ENCODE measurements at places on chromosomes 3 and 15. TPM values are rescaled to one million over a fixed set of nuclear protein-coding genes. Genes with fewer than 3 reads are reported as not detected.

Gene VPS33B
- 18.5 TPM for polyA plus RNA-seq

Gene ISLR2
- polyA plus RNA-seq: 0.13 TPM

Gene TPRG1
- 0.37 TPM for polyA plus RNA-seq

Gene FETUB
- polyA plus RNA-seq: not detected

Gene SAMMSON
- polyA plus RNA-seq: not detected

Gene COL6A5
- not detected for polyA plus RNA-seq

- no peak for DNase-seq
- H3K4me3 ChIP-seq: no peak overlapping the region
- no peaks in the 10 kb centered on the region for H3K27me3 ChIP-seq
- H3K4me1 ChIP-seq: peaks cover 12% of the 10 kb centered on the region
- no peak overlapping the region for H3K27ac ChIP-seq
Measured at GRCh38 chr3:11273891-11274291, 1.7 kb downstream of the ATG7 start.

GRCh38 chr15:26182441-26182840 lies 319.3 kb upstream of the ATP10A start:
- no peaks in the 10 kb centered on the region for H3K36me3 ChIP-seq
- H3K4me3 ChIP-seq: no peak overlapping the region
- H3K4me1 ChIP-seq: no peaks in the 10 kb centered on the region

DNA sequence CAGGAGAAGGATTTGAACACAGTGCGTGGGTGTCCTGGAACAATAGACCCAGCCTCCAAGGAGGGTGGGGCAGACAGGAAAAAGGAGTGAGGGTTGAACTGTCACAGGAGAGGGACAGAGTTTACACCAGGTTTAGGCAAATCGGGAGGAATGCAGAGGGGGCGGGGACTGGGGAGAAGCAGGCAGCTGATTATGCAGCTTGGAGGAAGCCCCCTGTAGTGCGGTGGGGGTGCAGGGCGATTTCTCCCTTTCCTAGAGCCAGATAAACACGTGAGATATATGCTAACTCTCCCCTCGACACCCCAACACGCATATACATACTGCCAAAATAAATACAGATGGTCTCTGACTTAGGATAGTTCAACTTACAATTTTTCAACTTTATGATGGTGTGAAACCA lies 108.6 kb upstream of the PRR20G start:
- peak; percentile 18 for DNase-seq
- H3K4me3 ChIP-seq: no peak overlapping the region
- no peaks in the 10 kb centered on the region for H3K4me1 ChIP-seq
- H3K27ac ChIP-seq: no peak overlapping the region

GRCh38 chr3:96428097-96428496 lies 386.3 kb upstream of the EPHA6 start:
- no peak for DNase-seq
- H3K4me1 ChIP-seq: no peaks in the 10 kb centered on the region
- H3K27me3 ChIP-seq: no peaks in the 10 kb centered on the region
- H3K27ac ChIP-seq: no peak overlapping the region

DNA sequence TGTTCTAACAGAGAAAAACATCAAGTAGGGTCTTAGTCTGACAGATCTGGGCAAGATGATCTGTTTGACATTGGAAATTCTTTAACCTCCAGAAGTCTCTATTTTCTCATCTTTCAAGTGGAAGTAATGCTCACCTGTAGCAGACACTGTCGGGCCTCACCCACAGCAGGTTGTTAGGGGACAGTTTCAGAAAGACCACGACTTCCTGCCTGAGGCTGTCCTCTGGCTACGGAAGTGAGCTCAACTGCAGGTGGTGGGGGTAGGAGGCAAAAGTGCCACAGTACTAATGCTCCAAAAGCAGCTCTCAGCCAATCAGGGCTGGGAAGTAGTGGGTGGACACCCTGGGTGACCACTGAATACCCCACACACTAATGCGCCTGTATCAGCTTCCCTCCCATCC lies 111.4 kb upstream of the TOPAZ1 start:
- no peak for DNase-seq
- no peaks in the 10 kb centered on the region for H3K27me3 ChIP-seq
- H3K4me1 ChIP-seq: no peaks in the 10 kb centered on the region

DNA sequence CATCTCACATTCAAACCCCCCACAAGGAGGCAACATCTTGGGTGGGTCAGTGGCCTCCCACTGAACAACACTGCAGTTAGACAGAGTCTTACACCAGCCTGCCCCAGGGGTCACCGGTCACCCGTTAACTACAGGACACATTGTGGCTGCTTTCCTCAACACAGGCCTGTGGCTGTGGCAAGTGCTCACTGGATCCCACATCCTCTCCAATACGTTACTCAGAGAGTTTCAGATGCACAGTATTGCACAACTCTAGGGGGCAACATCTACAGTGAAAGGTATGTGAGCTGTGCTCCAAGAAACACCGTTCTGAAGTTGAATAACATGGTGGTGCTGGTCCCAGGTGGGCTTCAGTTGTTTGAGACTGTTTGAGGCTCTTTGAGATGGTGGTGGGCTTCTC lies 41.0 kb downstream of the CTDSPL start:
- H3K4me1 ChIP-seq: peaks cover 47% of the 10 kb centered on the region
- H3K4me3 ChIP-seq: no peak overlapping the region
- no peaks in the 10 kb centered on the region for H3K36me3 ChIP-seq
- H3K27me3 ChIP-seq: no peaks in the 10 kb centered on the region
- DNase-seq: no peak
- no peak overlapping the region for H3K27ac ChIP-seq

DNA sequence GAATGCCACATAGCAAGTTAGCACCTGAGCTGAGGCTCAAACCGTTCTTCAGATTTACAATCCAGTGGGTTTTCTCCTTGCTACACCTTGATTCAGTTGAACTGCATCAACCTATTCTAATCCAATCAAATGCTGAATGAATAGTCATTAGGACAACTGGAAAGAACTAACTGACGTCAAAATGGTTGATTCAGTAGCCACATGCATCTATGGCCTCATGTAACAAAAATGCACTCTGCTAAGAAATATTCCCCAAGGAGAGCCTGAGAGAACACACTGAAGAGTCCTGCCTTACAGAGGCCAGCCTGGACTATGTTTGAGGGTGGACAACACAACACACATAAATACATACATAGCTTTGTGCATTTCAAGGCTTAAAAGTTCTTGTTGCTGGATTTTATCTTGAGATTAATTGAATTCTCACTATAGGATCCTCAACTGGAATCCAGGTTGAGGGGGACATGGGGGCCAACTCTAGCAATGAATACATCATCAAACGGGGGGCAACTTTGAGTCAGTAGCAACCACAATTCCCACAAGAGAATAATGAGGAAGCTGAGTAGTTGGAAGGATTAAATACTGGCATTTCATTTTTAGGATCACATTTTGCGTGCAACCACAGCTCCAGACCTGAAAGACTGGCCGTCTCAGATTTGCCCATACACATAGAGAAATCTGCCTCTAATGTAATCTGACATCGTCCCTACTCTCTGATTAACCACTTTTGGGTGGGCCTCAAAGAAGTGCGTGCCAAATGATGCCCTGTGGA lies 280.2 kb upstream of the ICE2 start:
- no peak overlapping the region for H3K27ac ChIP-seq
- peaks cover 4% of the 10 kb centered on the region for H3K4me1 ChIP-seq
- H3K36me3 ChIP-seq: no peaks in the 10 kb centered on the region
- no peak for DNase-seq
- no peak overlapping the region for H3K4me3 ChIP-seq
- H3K27me3 ChIP-seq: no peaks in the 10 kb centered on the region

- no peaks in the 10 kb centered on the region for H3K36me3 ChIP-seq
- no peaks in the 10 kb centered on the region for H3K4me1 ChIP-seq
- DNase-seq: no peak
- H3K27ac ChIP-seq: no peak overlapping the region
- H3K27me3 ChIP-seq: no peaks in the 10 kb centered on the region
Measured at GRCh38 chr3:16240229-16241023, 24.3 kb downstream of the DPH3 start.

DNA sequence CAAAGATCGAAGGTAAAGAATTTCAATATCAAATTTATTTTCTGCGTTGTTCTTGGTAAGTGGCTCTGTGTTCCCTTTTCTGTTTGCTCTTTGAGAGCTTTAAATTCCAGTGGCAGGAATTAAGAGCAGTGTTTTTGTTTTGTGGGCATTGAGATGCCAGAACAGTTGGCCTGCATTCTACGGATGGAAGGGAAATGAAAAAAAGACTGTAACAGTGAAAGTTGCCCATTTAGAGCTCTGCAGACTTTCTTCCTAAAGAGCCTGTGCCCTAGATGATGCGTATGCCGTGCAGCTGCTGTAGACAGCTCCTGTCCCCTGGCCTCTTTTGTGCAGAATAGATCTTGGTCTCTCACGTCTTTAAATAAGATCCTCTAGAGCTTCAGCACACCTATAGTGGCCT lies 58.8 kb downstream of the KAT2B start:
- no peak for DNase-seq
- no peak overlapping the region for H3K27ac ChIP-seq
- H3K36me3 ChIP-seq: peaks cover 5% of the 10 kb centered on the region
- no peaks in the 10 kb centered on the region for H3K27me3 ChIP-seq
- no peak overlapping the region for H3K4me3 ChIP-seq

GRCh38 chr15:72785841-72786240 lies 2.3 kb upstream of the ADPGK start:
- no peaks in the 10 kb centered on the region for H3K27me3 ChIP-seq
- DNase-seq: no peak
- peaks cover 4% of the 10 kb centered on the region for H3K4me1 ChIP-seq
- no peaks in the 10 kb centered on the region for H3K36me3 ChIP-seq
- no peak overlapping the region for H3K27ac ChIP-seq
